ENCODE measurements at places on chromosomes 7 and 10.

DNA sequence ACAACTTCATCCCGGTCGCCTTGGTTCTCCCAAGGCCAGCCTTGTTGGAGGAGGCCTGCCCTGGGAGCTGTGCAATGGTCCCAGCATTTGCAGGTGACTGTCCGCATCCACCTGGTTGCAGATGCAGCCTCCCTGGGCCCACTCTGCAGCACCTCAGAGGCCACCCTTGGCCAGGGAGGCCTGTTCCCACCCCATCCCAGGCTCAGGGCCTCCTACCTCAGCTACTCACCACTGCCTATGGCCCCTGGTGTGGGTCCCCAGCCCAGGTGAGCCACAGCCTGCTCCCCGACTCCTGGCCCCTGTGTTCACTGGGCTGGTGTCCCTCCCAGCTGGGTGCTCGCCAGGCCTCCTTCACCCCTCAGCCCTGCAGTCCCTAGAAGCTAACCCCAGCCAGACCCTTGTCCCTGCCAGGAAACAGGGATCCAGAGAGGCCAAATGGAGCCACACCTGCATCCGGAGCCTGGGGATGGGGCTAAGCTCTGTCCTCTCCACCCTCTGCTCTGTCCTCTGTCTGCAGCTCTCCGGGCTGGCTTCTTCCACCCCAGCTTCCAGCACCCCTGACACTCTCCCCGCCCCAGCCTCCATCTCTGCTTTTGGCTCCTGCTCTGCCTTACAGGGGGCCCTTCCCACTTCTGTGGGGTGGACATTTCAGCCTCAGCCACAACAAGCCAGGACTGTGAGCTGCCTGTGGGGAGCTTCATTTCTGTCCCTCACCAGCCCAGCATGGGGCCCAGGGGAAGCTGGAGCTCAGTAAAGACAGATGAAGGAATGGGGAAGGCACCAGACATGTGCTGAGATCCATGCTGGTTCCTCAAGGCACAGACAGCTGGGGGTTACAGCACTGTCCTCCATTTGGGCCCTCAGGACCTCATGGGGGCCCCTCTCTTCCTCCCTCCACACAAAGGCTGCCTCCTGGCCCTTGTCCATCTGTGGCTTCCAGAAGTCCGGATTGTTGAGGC, 35.6 kb upstream of the ANTXRL start:
- no peak for DNase-seq

- no peak for DNase-seq
Measured at GRCh38 chr10:70540089-70540788, 61.7 kb downstream of the PALD1 start.

DNA sequence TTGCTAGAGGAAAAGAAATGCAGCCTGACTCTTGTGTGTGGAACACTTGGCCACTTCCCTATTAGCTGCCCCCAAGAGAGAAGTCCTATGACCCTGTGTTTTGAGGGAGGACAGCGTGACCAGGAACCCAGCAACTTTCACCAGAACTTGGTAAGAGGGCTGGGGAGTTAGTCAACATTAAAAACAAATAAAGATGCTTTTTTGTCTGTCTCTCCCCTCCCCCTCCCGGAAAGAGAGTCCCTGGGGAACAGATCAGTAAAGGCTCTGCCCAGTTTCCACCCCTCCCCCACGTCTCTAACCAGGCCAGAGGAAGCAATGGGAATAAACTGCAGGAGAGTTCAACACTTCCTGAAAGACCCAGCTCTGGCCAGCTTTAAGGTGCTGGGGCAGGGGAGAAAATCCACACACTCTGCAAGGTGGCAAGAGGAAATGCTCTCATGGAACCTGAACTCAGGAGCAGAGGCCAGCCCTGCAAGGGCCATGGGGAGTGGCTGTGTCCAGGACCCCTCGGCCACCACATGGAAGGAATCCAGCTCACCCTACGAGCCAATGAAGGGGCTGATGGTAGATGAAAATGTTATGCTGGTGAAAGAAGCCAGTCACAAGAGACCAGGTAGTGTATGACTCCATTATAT, 21.5 kb downstream of the SH3PXD2A start:
- DNase-seq = no peak

- no peak for DNase-seq
Measured at GRCh38 chr7:158355456-158356065, 232.1 kb downstream of the PTPRN2 start.

DNA sequence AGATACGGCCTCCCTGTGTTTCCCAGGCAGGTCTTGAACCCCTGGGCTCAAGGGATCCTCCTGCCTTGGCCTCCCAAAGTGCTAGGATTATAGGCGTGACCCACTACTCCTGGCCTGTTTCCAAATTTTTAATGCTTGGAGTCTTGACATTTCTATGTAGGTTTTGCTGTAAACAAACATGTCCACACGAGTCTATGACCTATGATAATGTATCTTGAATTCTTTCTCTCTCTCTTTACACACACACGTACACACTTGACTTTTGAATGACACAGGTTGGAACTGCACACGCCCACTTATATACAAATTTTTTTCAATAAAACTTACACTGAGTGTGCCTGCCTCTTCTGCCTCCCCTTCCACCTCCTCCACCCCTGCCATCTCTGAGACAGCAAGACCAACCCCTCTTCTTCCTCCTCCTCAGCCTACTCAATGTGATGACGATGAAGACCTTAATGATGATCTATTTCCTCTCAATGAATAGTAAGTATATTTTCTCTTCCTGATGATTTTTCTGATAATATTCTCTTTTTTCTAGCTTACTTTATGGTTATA, 44.1 kb upstream of the LAMB1 start:
- no peak for DNase-seq

GRCh38 chr10:119198438-119198837, 8.9 kb upstream of the GRK5 start:
- no peak for DNase-seq

Measured in stimulated activated CD8-positive, alpha-beta memory T cell treated with anti-CD3 and anti-CD28 coated beads, Interleukin-2, amount 100 ng/mL, for 48 hours (primary cell).